Airway epithelial cell (primary cell): ENCODE measurements at places on chromosomes 3 and 15. TPM values are rescaled to one million over a fixed set of nuclear protein-coding genes. Genes with fewer than 3 reads are reported as not detected.

Gene ANKRD34C
- not detected in 2 replicates for total RNA-seq

Gene GOLGA8J
- total RNA-seq = not detected in 2 replicates

Gene CD200
- not detected in 2 replicates for total RNA-seq

Gene LXN
- total RNA-seq = 3.6 and 5.1 TPM in 2 replicates

Gene SEMA5B
- 0.14 and 0.37 TPM in 2 replicates for total RNA-seq

Gene BNIP2
- total RNA-seq = 66.5 and 92.9 TPM in 2 replicates

Gene ACTRT3
- 1.7 and 1.9 TPM in 2 replicates for total RNA-seq

Gene FSIP1
- 0.42 TPM in 1 of 2 replicates, not detected in the other for total RNA-seq

Gene MME
- 12.8 and 13.5 TPM in 2 replicates for total RNA-seq

Gene BAHD1
- total RNA-seq = 11.1 and 14.5 TPM in 2 replicates

Gene OXSR1
- total RNA-seq = 42.6 and 43.6 TPM in 2 replicates

Gene ACOX2
- 0.28 and 0.85 TPM in 2 replicates for total RNA-seq

Gene RTP3
- not detected in 2 replicates for total RNA-seq

Gene FOXB1
- total RNA-seq = not detected in 2 replicates

Gene NRG4
- total RNA-seq = 0.09 TPM in 1 of 2 replicates, not detected in the other

Gene DNAJA4
- total RNA-seq = 5.6 and 6.1 TPM in 2 replicates

Gene CFAP100
- total RNA-seq = not detected in 2 replicates

Gene ADAMTS9
- total RNA-seq = 0.28 TPM in 1 of 2 replicates, not detected in the other

Gene INTS14
- 37.1 and 37.2 TPM in 2 replicates for total RNA-seq

Gene PARL
- 39.9 and 53.2 TPM in 2 replicates for total RNA-seq

Gene ZNF710
- 20.0 and 20.3 TPM in 2 replicates for total RNA-seq

Gene CLDN16
- 0.37 and 0.56 TPM in 2 replicates for total RNA-seq

Gene GALNT15
- 0.14 and 0.42 TPM in 2 replicates for total RNA-seq

Gene MAP2K5
- total RNA-seq = 4.3 and 5.5 TPM in 2 replicates

Gene CEP19
- 0.71 and 1.2 TPM in 2 replicates for total RNA-seq

Gene GXYLT2
- 5.5 and 10.7 TPM in 2 replicates for total RNA-seq

Gene DUOXA2
- not detected in 2 replicates for total RNA-seq

Gene AMT
- total RNA-seq = 2.2 and 6.0 TPM in 2 replicates

Gene C2CD4B
- 0.56 TPM in 1 of 2 replicates, not detected in the other for total RNA-seq

Gene GPR156
- total RNA-seq = 0.09 and 0.14 TPM in 2 replicates

Gene TMEM266
- total RNA-seq = 0.07 TPM in 1 of 2 replicates, not detected in the other

Gene TGM4
- 0.33 and 0.35 TPM in 2 replicates for total RNA-seq

Gene SLC4A7
- 65.2 and 67.1 TPM in 2 replicates for total RNA-seq

Gene ARHGEF26
- total RNA-seq = 2.6 and 2.8 TPM in 2 replicates

Gene GP9
- total RNA-seq = not detected in 2 replicates

Gene ANKUB1
- total RNA-seq = 1.7 and 2.0 TPM in 2 replicates

Gene EFCC1
- not detected in 2 replicates for total RNA-seq

Gene OXNAD1
- total RNA-seq = 10.2 and 14.2 TPM in 2 replicates

Gene EPHB3
- total RNA-seq = 12.3 and 23.4 TPM in 2 replicates

Gene C3orf80
- total RNA-seq = not detected in 2 replicates

Gene GOLGA8S
- total RNA-seq = not detected in 2 replicates

Gene MEGF11
- not detected in 2 replicates for total RNA-seq

Gene PRR20G
- total RNA-seq = not detected in 2 replicates

Gene AHSG
- total RNA-seq = 0.28 TPM in 1 of 2 replicates, not detected in the other

Gene MEX3B
- 2.0 and 3.4 TPM in 2 replicates for total RNA-seq

Gene ARGFX
- not detected in 2 replicates for total RNA-seq
